ENCODE measurements at places on chromosomes 3 and 15.

DNA sequence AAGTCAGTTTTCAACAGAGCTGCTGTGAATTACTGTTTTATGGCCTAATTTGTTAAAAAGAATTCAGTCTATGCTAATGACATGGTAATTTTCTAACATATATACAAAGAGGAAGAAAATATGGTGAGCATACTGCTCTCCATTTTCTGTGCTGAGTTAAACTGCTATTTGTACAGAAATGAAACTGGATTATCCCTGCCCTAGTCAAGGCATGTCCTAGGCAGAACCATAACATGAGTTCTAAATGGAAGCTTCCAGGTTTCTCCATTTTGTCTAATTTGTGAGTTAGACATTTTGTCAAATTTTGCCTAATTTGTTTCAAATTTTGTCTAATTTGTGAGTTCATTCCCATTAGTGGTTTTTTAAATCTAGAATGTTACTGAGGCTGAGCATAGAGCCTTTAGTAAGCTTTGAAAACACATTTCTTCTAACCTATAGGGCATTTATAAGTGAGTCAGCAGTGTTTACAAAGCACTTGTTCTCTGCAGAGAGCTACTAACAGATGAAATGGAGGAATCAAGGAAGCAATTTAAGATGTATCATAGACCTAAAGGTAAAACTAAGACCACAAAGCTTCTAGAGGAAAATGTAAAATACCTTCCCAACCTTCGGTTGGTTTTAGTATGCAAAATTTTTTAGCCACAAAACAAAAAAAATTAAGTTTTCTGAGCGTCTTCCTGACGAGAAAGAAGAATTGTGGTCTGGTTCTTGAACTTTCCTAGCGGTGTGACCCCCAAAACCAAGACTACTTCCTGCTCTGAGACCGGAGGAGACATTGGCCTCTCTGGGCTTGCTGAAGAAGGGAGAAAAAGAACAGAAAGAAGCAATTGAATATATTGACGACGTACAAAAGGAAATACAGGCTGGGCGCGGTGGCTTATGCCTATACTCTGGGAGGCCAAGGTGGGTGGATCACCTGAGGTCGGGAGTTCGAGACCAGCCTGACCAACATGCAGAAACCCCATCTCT is 9.8 kb downstream of the P2RY14 start:
- DNase-seq: no peak

GRCh38 chr3:60120245-60120644 is 1070.4 kb upstream of the CFAP20DC start:
- no peak for DNase-seq

GRCh38 chr3:194129581-194130133 is 6.3 kb upstream of the HES1 start:
- peak; percentile 83 for DNase-seq

GRCh38 chr15:95013381-95013780 is 782.0 kb downstream of the MCTP2 start:
- no peak for DNase-seq

DNA sequence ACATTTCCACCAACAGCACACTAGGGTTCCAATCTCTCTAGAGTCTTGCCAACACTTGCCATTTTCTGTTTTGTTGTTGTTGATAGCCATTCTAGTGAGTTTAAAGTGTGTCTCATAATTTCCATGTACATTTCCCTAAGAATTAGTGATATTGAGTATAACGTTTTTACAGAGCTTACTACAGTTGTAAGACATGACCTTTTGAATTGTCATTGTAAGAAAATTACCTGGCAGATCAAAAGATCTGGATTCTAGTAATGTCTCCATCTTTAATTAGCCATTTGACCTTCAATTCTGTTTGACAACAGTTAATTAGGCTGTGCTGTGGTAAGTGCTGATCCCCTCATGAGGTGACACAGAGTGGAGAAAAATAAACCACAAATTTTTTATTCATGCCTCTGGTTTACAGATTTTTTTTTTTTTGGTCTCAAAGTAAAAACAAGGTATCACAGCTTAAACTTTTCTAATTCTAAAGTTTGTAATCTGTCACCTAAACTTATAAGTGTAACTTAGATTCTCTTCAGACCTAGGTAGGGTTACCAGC is 20.9 kb downstream of the MCTP2 start:
- no peak for DNase-seq

GRCh38 chr3:31532587-31533168 is at the start of gene STT3B:
Gene STT3B, plus strand, starts transcription at chr3:31532925. Its CDS starts 74 bp downstream, at chr3:31532999.
- DNase-seq: peak; percentile 69

DNA sequence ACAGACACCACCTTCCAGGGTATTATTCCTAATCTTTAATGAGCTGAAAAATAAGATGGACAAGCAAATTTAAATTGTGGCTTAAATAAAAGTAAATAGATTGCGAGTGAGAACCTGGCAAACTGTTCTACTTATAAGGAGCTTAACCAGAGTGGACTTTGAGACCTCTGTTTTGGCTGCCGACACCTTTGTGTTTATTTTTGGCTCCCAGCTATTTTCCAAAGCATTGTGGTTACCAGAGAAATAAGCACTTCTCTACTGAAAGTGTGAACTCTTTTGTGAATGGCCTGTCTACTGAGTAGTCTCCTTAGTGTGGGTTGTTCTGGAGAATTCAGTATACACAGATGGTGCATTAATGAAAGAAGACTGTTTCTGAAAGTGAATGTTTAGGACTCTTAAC is 109.4 kb downstream of the ATP8B4 start:
- DNase-seq: no peak

DNA sequence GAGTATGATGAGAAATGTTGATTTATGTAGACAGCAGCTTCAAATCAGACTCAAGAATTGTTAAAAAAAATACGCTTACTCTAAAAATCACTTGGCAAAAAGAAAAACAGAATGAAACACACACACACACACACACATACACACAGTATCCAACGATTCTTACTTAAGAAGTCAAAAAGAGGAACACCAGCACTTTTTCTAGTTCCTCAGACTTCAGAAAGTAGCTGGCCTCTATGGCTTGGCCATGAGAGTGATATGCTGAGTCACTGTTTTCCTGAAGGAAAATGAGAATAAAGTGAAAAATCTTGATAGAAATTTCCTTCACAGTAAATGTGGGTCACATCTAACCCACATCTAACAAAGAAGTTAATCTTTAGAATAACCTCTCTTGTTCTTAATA is 22.1 kb downstream of the CNTN3 start:
- no peak for DNase-seq

- no peak for DNase-seq
Observed at GRCh38 chr3:106176734-106177133, 307.9 kb upstream of the CBLB start.

GRCh38 chr3:105793040-105793439 is 75.8 kb downstream of the CBLB start:
- DNase-seq: no peak

DNA sequence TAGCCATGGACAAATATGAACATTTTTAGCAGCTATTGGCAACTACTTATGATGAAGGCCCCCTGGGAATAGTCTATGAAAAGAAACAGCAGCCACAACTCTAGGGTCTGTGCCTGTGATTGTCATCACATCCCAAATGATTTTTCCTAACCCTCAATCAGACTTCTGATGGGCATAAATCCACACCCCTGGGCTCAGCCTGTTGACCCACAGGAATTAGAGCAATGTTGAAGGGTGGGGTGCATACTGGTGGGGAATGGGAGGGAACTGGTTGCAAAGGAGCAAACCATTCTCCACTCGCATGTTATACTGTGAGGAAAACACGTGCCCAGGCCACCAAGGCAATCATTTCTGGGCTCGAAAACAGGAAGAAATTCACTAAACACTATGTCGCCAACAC is 106.5 kb upstream of the CTNNB1 start:
- DNase-seq: no peak
